ENCODE measurements at places on chromosomes 2 and 18. TPM values are rescaled to one million over a fixed set of nuclear protein-coding genes. Genes with fewer than 3 reads are reported as not detected.
A peak's percentile ranks its signal among the peaks of the same experiment; 100 is the strongest.

DNA sequence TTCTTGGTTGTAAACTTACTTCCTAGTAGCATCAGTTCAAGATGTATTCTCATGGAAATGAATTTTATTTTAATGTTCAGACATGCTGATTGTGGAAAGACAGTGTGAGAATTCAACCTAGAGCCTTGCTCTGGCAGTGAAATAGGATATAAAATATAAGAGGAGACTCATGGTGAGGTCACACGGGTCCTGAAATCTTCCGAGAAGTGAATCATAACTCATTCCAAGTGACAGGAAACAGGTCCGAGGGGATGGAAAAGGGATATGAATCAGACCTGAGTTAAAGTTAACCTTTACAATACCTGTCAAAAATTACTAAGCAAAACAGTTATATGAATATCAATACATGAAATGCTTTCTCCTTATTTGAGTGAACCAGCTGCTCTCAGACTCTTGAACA lies 185.2 kb upstream of the LRRTM1 start:
- no peak for DNase-seq

- no peak for DNase-seq
These were observed 7.4 kb downstream of the TUBB6 start for GRCh38 chr18:12315490-12315889.

- no peak for DNase-seq
These were observed 29.6 kb downstream of the MREG start for GRCh38 chr2:215983581-215984351.

DNA sequence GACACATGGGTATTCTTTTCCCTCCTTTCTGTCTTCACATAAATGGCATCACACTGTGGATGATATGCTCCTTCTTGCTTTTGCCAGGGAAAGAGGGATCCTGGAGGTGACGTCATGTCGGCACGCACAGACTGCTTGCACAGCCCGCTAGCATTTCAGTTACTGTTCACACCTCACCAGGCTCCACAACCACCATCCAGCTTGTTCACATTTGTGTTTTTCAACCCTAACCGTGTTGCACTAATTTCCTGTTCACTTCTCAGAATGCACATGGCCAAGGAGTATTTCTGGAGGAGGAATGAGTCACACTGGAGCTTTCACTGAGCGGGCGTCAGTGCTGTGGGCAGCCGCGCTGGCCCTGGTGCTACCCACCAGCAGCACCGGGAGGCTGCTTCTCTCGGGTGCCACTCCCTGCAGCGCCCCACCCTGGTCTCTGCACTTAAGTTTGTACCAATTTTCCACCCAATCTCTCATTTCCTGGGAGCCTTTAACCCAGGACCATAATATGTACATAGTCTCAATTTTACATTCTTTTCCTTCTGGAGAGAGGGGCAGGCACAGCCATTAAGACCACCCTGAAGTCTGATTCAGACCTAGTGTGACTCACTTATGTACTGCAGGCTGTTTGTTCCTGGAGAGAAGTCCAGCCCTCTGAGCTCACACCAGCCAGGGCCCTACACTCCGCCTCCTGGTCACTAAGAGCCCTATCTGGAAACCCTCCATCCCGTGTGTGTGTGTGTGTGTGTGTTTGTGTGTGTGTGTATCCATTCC lies 65.1 kb downstream of the MBP start:
- peak; percentile 89 for DNase-seq

EIPR1 gene
- 25.7 TPM for polyA plus RNA-seq

ASPRV1 gene
- 2.0 TPM for polyA plus RNA-seq

NGEF gene
- not detected for polyA plus RNA-seq

CFAP53 gene
- 0.48 TPM for polyA plus RNA-seq

HDHD2 gene
- 24.1 TPM for polyA plus RNA-seq

Measured in spleen (tissue), 13 donors.